Tibial nerve (tissue), 4 donors: ENCODE measurements at places on chromosomes 13 and 19.
A peak's percentile ranks its signal among the peaks of the same experiment; 100 is the strongest.

- no peak overlapping the region for H3K27ac ChIP-seq
- H3K4me3 ChIP-seq, result no peak overlapping the region
- no peak for DNase-seq
- H3K4me1 ChIP-seq, result peaks cover 16% of the 10 kb centered on the region
- no peaks in the 10 kb centered on the region for H3K27me3 ChIP-seq
- H3K36me3 ChIP-seq, result peaks cover 20% of the 10 kb centered on the region
Observed at GRCh38 chr19:6018786-6019185, 40.8 kb upstream of the RANBP3 start.

DNA sequence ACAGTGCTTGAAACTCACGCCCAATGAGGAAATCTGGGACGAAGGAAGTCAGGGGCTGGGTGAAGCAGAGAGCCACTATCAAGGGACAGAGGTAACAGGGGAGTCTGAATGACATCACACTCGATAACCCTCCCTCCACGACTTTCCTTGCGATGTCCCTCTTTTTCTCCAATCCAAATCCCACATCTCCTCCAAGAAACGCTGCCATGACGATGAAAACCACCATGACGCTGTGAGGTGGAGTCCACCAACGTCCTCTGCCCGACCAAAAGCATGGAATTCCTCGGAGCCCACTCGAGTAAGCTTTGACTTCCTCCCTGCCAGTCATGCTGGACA is 967 bp downstream of the REXO1 start:
- H3K4me3 ChIP-seq, result peak overlapping the region; percentile 69
- peaks cover 36% of the 10 kb centered on the region for H3K4me1 ChIP-seq
- no peak for DNase-seq
- H3K27me3 ChIP-seq, result no peaks in the 10 kb centered on the region

- DNase-seq, result peak; percentile 76
- H3K36me3 ChIP-seq, result peaks cover 44% of the 10 kb centered on the region
- peaks cover 24% of the 10 kb centered on the region for H3K4me1 ChIP-seq
- peak overlapping the region; percentile 84 for H3K27ac ChIP-seq
- no peak overlapping the region for H3K4me3 ChIP-seq
- no peaks in the 10 kb centered on the region for H3K27me3 ChIP-seq
Observed at GRCh38 chr13:98454389-98454881, 122.5 kb downstream of the STK24 start.

DNA sequence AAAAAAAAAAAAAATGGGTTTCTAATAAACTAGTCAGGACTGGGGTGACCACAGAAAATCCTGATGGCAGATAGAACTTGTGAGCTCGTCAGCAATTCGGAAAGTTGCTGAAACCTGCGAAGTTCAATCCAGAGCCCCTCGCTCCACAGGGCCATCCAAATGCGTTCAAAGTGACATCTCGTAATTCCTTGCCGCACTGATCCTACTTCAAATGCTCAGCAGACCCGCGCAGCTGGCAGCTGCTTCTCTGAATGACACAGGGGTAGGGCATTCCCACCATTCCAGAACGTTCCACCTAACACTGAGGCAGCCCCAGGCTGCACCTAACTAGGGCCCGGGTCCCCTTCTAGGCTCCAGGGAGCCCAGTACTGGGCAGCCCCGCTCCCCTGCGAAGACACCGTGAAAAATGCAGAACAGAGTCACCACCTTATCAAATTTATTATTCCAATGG is 4.8 kb upstream of the DAPK3 start:
- peaks cover 15% of the 10 kb centered on the region for H3K4me1 ChIP-seq
- no peaks in the 10 kb centered on the region for H3K27me3 ChIP-seq
- DNase-seq, result no peak
- no peak overlapping the region for H3K4me3 ChIP-seq
- no peak overlapping the region for H3K27ac ChIP-seq
